Fibroblast of the aortic adventitia (primary cell): ENCODE measurements at places on chromosomes 16 and 17. TPM values are rescaled to one million over a fixed set of nuclear protein-coding genes. Genes with fewer than 3 reads are reported as not detected.

DNA sequence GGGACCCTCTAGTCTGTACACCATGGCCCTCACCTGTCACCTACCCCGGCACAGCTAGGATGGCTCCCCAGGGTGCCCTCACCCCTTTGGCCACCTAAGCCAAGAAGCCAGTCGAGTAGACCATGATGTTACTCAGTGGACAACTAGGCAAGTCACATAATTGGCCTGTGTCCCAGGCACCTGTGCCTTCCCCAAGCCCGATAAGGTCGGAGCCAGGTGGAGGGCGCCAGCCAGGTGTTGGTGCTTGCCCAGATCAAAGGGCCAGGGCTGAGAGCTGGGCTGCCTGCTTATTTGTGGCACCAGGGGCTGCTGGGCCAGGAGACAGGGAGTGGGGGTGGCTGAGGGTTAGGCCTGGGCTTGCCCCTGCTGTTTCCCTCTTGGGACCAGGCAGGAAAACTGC is 16.8 kb downstream of the SPNS2 start:
- no peak for DNase-seq

DNA sequence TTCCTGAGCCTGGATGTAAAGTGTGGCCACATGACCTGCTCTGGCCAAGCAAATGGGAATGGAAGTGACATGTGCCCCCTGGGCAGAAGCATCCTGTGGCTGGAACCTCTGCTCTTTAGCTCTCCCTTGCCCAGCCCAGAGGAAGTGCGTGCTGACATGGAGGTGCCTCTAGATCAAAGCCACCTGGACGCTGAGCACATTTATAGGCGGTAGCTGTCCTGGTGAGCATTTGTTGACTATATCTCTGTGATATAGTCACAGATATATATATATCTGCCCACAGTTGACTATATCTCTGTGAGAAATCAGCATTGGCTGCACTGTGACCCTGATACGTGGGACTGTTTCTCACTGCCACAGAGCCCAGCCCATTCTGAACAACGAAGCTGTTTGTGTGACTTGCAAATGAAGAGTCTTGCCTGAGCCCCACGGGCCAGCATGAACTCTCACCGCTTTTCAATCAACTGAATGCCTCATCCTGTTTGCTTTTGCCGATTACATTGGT is 118.8 kb downstream of the C16orf95 start:
- DNase-seq: no peak

DNA sequence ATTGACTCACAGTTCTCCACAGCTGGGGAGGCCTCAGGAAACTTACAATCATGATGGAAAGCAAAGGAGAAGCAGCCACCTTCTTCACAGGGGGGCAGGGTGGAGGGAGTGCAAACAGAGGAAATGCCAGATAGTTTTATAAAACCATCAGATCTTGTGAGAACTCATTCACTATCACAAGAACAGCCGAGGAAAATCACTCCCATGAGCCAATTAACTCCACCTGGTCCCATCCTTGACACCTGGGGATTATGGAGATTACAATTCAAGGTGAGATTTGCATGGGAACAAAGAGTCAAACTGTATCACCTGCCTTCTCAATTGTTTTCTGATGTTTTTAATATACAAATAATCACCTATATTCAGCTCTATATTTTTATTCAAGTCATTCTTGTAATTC is 1527.3 kb upstream of the GOT2 start:
- no peak for DNase-seq

- no peak for DNase-seq
Observed at GRCh38 chr17:69480245-69480644, 65.7 kb downstream of the MAP2K6 start.

DNA sequence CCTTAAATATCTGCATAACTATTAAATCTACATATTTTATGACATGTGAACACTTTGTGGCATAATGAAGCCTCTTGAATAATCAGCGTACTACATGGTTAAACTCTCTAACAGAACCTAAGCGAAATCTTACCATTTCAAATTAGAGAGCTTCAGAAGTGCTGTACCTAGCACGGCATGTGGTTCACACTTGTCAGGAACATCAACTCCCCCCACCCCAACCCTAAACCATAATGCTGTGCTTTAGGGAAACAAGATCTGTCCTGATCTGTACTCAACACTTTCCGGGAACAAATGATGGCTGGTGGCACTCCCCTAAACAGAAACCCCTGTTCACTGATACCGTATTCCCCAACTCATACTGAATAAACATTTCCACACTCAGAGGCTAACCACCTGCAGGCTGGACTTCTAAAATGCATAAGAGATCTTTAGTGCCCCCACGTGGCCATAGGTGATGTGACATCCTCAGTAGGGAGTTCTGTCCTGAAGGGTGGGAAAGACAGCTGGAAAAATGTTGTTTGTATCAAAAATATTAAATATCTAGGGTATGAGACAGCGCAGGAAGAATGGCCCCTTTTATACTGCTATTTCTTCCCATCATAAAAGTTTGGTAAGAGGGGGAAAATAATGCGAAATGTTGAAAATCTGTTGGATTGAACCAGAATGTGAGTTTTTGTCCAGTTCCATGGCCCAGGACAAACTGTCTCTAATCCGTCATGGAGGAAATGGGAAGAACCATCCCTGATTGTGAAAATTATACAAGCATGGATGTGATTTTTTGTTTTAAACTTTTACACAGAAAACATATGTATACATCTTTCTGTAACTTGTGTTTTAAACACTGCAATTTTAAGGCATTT is 88.6 kb downstream of the USP31 start:
- peak; percentile 78 for DNase-seq

DNA sequence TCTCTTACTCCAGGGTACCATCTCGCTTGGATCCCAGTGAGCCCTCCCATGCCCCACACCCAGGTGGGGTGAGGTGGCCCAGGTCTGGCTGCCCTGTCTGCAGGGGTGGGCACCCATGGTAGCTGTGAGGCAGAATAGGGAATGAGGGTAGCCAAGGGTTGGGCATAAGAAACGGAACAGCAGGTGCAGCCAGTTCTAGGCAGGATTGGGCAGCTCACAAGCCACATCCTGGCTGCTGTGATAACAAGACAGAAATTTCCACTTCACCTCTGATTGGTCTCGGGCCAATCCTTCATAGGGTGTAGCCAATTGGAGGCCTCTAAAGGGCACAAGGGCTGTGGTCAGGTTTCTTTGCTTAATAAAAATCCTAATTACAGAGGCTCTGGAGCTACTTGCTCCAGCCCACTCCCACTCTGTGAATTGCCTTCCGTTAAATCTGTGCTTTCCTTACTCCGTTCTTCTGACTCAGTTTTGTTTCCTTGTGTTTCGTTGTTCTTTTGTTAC is 1.5 kb upstream of the ARHGDIG start:
- DNase-seq: peak; percentile 13

DNA sequence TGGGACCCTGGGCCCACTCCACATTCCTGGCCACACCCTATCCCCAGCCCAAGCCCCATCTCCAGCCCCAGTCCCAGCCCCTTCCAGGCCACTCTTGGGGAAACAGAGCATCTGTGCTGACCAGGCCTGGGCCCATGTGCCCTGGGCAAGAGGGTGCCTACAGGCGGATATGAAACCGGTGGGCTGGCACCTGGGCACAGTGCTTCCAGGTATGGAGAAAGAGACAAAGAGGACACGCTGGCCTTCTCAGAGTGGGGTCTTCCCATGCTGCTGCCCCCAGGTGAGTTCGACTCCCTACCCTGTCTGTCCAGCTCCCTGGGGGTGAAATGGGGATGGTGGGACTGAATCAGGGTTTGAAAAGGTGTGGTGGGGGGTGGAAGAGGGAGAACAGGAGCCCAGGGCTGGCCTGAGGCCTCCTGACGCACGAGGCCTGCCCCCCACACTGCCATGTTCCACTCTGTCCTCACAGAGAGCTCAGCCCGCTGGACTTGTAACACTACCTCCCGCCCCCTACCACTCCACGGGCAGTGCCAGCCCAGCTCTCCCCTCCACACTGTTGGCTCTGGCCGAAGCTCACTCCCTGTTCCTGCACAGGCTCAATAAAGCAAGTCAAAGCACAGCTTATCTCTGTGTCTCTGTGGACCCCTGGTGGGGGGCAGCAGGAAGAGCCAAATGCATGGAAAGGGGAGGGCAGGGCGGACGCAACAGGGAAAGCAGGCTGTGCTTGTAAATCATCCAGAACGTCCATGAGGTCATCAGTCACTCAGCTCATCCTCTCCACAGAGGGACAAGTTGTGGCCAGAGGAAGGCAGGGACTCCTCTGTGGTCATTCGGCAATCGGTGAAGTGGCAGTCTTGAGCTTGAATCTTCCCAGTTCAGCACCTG is 71.1 kb upstream of the TMEM97 start:
- no peak for DNase-seq

DNA sequence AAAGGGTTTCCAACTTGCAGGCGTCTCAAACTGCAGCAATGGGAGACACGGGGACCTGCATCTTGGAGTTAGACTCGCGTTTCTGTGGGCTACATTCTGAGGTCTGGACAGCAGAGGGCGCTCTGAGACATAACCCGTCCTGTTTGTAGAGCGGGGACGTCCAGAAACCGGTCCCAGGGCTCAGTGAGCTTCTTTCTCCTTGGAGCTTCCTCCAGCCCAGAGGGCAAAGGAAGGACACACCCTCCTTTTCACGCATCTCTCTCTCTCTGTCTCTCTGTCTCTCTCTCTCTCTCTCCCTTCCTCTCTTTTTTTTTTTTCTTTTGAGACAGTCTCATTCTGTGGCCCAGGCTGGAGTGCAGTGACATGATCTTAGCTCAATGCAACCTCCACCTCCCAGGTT is 19.8 kb downstream of the COX4I1 start:
- peak; percentile 76 for DNase-seq

DNA sequence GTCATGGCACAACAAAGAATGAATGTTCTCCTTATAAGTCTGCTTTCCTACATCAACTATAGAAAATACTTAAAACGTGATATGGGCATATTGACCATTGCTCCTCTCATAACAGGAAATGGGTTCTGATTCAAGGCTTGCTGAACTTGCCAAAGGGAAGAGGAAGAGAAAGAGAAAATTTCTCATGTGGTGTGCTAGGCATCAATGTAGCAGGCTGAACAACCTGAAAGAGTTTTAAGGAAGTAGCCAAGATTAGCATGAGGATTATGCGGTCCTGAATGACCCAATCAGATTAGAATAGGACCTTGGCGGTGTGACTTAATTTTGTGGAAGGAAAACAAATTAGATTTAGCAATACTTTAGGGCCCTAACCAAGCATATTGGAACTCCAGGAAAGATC is 617.7 kb upstream of the CDH11 start:
- no peak for DNase-seq

DNA sequence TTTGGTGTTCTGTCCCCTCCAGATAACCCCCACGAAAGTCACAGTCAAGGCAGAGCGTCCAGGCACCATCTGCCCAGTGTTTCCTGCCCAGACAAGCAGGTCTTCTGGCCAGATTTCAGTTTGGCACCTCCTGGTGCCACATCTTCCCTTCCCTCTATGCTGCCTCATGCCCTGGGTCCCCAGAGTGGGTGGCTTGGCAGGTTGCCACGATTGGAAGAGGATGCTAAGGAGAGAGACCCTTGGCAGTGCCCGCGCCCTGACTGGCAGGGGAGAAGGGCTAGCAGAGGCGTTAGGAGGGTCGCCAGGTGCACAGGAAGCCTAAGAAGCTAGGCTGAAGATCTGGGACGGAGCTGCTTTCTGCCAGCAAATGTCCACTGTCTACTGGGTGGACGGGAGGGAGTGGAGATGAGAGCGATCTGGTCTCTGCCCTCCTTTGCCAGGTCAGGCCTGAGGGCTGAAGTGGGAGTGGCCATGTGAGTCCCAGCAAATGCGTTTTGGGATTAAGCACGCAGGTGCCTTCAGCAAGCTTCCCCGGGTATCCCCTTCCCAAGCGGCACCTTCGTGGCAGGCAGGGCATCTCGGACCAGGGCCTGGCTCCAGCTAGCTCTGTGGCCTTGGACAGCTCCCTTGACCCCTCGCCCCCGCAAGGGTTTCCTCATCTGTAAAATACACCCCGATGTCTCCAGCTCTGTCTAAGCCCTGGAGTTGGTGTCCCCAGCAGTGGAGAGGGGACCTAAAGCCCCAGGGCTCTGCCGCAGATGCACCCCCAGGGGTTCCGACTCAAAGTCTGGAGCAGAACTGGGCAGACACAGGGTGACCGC is 13.4 kb upstream of the CD300A start:
- no peak for DNase-seq

GRCh38 chr17:34990921-34991365 is 10.6 kb downstream of the LIG3 start:
- DNase-seq: no peak

DNA sequence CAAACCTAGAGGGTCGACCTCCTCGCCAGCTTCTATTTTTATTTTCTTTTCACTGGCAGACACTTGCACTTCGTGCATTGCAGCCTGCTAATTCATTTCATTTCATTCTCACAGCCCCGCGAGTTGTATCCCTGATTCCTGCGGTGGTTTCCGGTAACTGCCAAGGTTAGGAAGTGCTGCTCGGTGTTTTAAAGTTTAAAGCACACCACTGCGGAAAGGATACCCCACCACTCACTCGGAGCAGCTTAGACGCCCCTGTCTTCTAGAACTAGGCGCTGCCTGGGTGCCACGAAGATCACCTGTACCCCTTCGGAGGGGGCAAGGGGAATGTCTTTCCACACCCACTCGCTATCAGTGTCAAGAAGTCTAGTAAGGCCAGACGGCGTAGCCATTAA is 509 bp downstream of the CNEP1R1 start:
- peak; percentile 14 for DNase-seq

- DNase-seq: no peak
Observed at GRCh38 chr17:64968652-64969501, 49.6 kb upstream of the LRRC37A3 start.

- no peak for DNase-seq
Observed at GRCh38 chr17:3891626-3892094, 1.2 kb downstream of the CAMKK1 start.

DNA sequence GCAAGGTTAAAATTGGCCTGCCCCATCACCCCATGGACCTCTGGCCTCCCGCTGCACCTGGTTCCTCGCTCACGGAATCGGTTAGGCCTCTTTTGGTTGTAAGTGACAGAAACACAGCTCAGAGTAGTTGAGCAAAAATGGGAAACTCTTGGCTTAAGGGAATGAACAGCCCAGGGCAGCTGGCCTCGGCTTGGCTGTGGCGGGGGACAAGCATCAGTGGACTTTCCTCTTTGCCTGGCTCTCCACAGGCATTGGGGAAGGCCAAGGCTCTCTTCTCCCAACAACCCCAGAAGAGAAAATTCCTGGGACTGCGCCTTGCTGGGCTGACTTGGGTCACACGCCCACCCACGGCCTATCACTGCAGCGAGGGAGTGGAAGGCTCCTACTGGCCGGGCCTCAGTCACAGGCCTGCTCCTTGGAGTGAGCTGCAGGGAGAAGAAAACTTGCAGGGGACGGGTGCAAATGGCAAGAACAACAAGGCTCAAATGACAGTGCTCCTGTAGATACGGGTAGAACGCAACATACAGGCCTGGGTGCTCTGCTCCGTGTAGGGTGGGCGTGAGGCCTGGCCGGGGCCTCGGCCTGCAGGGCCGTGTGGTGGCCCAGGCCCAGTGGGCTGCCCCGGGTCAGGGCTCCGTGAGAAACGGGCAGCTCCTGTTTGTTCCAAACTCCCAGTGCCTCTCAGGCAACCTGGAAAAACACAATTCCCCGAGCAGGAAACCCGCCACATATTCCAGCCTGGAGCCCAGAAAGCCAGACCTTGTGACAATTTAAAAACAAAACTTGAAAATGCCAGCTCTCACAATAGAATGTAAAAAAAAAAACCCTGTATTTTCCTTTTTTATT is 25.0 kb upstream of the ATP2A3 start:
- DNase-seq: no peak

The GNG13 gene
- total RNA-seq: not detected in 2 replicates

The RDM1 gene
- 0.45 TPM in 1 of 2 replicates, not detected in the other for total RNA-seq

The C1QL1 gene
- total RNA-seq: 0.09 TPM in 1 of 2 replicates, not detected in the other
